ENCODE measurements at places on chromosomes 16 and 17.

DNA sequence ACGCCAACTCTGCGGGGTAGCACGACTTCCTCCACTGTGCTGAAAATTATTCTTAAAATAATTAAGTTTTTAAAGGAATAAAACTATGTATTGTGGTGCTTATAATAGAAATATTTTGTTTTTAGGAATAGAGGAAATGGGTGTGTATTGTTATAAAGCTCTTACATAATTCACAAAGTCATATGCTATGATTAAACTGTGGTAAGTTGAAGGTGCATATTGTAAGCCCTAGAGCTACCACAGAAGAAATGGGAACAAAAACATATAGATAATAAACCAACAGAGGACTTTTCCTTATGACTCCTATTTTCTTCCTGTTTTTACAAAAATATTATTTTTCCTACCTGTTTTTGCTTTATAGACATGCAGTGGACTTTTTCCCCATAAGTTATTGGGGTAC is 4.3 kb upstream of the SLFN11 start:
- no peak for DNase-seq

DNA sequence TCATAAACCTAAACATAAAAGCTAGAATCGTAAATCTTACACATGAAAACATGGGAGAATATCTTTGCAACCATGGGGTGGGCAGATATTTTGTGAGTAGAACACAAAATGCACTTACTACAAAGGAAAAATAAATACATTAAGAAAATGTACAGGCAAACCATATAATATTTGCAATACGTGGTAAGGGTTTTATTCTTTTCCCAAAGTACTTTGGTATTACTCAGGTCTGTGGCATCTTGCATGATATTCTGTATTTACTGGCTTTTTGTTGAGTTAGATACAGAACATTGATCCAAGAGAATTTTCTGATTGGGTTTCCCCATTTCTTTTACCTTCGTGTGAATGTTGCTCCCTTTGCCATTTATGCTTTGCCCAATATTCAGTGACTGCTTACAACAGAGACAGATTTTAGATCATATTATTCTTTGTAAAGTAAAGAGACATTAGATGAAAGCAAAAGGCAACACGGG is 33.0 kb upstream of the ARHGAP17 start:
- DNase-seq: no peak

GRCh38 chr16:83940119-83940518 is 12.9 kb upstream of the OSGIN1 start:
- DNase-seq: no peak

DNA sequence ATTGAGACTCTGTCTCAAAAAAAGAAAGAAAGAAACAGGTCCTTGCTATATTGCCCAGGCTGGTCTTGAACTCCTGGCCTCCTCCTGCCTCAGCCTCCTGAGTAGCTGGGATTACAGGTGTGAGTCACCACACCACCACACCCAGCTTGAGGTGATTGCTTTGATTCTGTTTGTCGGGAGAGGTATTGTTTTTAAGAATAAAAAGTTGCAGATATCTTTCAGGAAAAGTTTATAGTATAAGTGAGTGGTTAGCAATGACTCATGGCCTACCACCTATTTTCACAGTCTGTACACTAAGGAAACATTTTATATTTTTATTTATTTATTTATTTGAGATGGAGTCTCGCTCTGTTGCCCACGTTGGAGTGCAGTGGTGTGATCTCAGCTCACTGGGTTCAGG is 45.0 kb downstream of the RHOT1 start:
- no peak for DNase-seq

DNA sequence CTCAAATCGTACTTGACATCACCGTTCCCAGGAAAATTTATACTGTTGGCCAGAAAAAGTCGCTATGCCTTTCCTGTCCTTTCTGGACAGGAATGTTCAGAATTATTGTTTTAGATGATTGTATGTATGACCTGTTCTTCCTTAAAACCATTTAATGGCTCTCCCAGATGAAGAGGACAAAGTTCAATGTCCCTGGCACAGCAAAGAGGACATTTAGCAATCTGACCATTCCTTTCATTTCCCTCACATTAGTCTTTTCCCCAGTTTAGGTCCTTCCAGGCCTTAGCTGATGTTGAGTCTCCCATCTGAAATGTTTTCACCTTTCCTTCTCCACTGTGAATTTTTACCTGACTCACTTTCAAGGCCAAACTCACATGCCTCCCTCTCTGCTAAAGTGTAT is 938.9 kb downstream of the CDH11 start:
- DNase-seq: no peak

GRCh38 chr16:57147381-57148221 is 38.2 kb downstream of the PSME3IP1 start:
- DNase-seq: no peak

DNA sequence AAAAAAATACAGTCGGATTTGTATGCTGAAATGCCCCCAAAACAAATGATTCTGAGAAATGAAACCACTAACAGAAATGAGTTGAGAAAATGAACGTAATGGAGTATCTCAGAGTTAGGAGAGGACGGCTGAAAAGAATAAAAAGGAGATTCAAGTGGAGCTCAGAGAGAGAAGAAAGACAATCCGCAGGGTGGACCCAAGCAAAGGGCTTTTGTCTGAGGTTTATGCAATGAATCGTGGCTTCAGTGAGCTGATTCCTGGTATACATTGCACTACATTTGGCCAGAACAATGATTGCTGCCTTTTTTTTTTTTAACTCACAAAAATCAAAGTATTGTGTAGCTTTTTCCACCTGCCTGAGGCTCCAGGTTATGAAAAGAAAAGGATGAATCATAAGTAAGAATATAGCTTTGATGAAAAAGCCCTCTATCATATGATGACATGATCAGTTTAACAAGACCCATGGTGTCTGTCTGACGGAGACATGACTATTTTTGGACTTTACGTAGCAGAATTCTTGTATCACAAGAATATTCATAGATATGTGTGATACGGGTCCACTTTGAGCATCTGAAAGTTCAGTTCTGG is 4.4 kb upstream of the MED9 start:
- DNase-seq: no peak

- no peak for DNase-seq
Observed at GRCh38 chr17:29133121-29133713, 47.0 kb downstream of the MYO18A start.

- no peak for DNase-seq
Observed at GRCh38 chr16:83859265-83859664, 39.6 kb upstream of the MLYCD start.

DNA sequence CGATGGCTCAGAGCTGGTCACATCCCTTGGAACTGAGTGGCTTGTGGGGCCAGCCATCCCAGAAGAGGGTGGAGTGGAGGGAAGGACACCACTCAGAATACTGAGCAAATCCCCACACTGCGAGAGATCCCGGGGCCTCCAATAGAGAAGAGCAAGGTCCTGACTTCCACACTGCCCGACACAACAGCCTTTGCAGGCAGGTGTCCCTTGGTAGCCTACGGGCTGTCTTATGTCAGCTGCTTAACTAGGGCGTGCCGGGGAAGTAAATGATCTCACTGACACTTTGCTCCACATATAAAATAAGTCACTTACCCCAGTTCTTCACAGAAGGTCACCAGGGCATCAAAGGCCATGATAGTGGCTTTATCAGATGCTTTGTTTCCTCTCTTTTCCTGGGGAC is 16.1 kb downstream of the RECQL5 start:
- no peak for DNase-seq

DNA sequence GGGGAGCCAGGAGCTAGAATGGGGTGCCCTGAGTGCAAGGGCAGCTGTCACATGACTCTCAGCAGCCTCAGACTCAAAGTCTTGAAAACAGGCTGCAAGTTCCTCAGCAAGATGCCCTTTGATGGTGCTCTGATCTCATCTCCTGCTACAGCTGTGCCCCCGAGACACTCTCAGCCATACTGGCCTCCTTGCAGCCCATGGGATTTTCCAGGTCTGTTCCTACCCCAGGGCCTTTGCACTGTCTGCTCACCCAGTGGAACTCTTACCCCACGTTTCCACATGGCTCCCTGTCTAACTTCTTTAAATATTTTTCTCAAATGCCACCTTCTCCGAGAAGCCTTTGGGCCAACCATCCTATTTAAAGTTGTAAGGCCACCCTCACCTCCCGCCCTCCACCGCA is 146.9 kb downstream of the C16orf95 start:
- no peak for DNase-seq

- DNase-seq: no peak
Observed at GRCh38 chr16:64343061-64343819, 778.6 kb downstream of the CDH11 start.

GRCh38 chr16:79811541-79811940 is 211.0 kb upstream of the MAF start:
- no peak for DNase-seq

DNA sequence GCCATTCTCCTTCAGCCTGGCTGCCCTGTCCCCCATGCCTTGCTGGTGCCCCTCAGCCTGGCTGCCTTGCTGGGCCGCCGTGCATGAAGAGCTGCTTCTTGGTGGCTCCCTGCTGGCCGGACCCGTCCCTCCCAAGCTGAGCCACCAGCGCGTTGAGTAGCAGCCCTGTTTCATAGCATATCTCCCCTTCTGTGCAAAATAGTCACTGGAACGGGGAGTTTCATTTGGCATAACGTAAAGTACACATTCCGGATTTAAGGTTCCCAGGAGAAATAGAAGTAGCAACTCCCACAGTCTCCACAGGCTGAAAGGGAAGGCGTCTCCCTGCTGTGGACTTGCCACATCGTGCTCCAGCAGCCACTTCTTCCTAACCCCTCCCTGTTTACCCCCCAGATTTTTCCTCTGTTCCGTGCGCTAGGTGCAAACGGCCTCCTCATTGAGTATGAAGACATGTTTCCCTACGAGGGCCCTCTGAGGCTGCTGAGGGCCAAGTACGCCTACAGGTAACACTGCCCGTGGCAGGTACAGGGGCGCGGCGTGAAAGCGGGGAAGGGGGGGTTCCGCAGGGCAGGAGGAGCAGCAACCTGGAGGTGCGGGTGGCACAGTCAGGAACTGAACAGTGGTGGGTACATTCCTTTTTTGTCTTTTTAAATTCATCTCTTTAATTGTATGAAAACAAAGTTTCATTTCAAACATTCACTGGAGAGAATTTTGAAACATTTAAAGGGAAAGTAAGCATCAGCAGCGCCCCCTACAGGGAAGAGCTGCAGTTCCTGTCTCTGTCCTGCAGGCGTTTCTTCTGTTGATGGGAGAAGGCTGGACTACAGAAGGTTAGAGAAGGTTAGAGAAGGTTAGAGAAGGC is 5.8 kb upstream of the OGFOD3 start:
- DNase-seq: peak; percentile 23

DNA sequence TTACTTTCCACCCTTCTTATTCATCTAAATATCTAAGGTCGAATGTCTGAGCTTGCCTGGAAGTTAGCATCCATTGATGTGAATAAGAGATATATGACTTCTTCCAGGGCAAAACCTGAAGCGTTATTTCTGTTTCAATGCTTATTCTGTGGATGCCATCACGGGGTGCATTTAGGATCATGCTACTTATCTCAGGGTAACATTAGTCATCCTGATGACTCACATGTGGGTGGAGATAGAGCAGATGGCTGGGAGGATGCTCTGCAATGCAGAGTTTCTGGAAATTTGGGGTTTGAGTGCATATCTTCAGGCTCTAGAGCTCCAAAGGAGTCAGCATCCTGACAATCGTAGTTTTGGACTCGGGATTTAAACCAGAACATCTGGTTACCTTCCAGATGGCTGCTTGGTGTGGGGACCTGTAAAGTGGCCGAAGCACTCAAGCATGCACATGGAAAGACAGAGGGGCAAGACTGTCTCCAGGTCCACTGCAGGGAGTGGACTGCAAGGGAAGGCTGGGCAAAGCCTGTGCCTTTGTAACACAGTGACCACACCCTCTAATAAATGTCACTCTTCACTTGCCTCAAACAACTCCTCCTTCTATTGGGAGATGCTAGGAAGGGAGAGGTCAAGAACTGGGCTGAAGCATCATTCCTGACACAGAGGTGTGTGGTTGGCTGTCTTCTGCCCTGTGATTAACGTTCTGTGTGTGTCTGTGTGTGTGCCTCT is 175.2 kb upstream of the SALL1 start:
- no peak for DNase-seq

GRCh38 chr16:81000873-81001272 is 5.8 kb downstream of the CMC2 start:
- DNase-seq: no peak

DNA sequence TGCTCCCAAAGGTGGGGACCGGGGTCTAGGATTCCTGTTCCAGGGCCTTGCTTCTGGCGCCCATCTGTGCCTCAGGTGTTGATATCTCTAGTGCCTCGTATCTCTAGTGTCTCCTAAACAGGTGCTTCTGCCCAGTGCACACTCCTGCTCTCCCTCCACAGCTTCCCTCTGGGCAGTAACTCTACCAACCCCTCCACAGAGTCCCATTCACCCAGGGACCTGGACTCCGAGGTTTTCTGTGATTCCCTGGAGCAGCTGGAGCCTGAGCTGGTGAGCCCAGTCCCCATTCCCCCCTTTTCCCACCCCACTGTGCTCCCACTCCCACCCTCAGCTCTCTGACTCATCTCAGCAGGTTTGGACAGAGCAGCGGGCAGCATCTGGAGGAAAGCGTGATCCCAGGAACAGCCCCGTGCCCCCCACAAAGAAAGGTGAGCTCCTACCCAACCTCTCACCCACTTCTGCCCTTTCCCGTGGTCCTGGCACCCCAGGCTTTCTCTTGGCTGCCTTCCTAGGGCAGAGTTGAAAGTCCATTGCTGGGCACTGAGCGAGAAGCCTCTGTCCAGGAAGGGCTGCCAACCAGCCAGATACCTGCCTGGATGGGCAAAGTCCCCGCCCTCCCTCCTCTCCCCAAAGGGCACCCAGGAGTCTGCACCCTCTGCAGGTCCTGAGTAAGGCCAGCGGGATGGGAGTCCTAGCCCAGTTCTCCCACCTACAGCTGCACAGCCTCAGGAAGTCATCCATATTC is 2.2 kb downstream of the ACBD4 start:
- DNase-seq: no peak

DNA sequence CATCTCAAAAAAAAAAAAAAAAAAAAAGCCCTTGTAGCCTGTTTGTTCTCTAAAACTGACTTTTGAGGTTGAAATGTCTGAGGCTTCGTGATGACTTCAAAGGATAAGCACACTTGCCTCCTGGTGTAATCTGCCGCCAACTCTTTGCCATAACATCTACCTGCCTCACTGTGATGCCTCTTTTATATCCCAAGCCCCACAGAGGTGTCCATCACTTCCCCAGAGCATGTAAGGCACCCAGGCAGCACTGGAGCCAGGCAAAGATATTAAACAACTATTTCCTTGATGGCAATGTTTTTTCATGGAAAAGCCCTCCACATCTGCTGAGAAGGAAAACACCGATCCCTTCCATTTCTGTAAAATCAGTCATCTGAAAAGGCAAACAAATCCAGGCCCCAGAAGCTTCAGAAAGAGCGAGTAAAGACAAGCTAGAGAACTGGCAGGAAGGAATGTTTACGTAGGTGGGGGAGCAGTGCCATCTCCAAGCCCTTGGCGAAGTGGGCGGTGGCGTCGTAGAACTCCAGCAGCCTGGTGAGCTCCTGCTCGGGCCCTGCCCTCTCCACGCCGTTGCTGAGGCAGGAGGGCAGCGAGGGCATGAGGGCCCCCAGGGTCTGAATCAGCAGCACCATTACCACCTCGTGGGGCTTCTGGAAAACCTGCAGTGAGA is 28.6 kb downstream of the COG7 start:
- no peak for DNase-seq
